ENCODE measurements at places on chromosomes 5 and 9.

GRCh38 chr9:20394969-20395368, 227.3 kb downstream of the MLLT3 start:
- no peak for DNase-seq

GRCh38 chr9:37061768-37062167, 27.7 kb upstream of the PAX5 start:
- DNase-seq = no peak

- no peak for DNase-seq
Observed at GRCh38 chr5:61048534-61048933, 103.5 kb downstream of the NDUFAF2 start.

- DNase-seq = no peak
Observed at GRCh38 chr5:132637241-132637640, 20.7 kb upstream of the IL13 start.

DNA sequence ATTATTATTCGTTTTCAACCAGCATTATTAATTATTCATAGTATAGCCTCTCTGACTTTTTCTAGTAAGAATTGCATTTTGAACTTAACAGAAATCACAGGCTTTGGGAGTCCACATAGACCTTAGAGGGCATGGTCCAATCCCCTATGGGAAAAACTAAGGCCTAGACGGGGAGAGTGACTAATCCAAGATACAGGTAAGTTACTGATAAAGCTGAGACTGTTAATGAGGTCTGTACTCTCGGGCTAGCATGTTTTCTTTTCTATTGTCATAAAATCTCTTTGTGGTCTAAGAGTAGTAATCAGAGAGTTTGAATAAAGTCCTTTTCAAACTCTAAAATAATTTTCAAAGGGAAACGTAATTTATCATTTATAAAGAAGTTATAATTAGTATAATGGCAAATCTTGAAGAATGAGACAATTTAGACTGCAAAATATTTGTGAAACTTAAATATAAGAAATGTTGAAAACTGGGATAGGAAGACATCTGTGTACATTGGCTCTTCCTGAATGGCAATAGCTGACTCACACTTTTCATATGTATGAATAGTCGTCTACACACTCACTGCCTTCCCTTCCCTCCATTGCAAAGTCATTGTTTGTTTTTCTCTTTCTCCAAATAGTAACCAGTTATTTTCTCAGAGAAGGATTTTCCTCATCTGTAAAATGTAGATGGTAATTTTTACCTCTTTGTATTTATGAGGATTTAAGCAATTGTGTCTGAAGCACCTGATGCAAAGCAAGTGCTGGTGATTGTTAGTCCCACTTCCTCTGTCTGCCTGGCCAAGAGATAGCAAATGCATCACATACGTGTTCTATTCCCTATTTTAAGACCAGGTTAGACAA, 207.9 kb upstream of the CD180 start:
- no peak for DNase-seq

DNA sequence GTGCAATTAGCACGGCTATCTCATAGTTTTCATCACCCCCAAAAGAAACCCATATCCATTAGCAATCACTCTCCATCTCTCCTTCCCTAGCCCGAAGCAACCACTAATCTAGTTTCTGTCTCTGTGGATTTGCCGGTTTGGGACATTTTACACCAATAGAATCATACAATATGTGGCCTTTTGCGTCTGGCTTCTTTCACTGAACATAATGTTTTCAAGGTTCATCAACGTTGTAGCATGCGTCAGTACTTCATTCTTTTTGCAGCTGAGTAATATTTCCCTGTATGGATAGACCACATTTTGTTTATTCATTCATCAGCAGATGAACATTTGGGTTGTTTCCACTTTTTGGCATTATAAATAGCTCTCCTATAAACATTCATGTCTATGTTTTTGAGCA, 75.4 kb upstream of the TBC1D2 start:
- DNase-seq = no peak

- DNase-seq = no peak
Observed at GRCh38 chr5:109837231-109837861, 147.6 kb downstream of the MAN2A1 start.

DNA sequence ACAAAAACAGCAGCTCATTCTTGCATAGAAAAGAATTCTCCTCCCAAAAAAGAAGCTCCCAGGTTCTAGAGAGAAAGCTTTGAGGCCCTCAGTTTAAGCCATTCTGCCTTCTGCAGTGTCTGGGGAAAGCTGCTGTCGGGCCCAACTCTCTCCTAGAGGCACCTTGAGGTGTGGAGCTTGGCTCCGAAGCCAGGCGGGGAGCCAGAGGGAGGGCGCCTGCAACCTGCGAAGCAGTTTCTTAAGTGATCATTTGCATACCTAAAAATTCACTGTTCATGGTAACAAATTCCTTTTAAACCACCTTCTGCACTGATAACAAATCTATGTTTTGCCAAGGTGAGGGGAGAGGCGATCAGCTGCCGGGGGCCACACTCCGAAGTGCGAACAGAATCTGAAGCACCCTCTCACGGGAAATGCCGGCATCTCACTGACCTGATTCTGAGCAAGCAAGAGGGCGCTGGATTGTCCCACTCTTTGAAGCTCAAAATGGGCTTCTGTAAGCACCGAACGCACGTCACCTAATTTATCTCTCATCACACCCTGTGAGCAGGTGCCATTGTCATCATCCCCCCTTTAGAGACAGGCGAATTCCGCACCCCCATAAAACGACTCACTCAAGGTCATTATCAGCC, 86.1 kb downstream of the GTF3C4 start:
- no peak for DNase-seq

DNA sequence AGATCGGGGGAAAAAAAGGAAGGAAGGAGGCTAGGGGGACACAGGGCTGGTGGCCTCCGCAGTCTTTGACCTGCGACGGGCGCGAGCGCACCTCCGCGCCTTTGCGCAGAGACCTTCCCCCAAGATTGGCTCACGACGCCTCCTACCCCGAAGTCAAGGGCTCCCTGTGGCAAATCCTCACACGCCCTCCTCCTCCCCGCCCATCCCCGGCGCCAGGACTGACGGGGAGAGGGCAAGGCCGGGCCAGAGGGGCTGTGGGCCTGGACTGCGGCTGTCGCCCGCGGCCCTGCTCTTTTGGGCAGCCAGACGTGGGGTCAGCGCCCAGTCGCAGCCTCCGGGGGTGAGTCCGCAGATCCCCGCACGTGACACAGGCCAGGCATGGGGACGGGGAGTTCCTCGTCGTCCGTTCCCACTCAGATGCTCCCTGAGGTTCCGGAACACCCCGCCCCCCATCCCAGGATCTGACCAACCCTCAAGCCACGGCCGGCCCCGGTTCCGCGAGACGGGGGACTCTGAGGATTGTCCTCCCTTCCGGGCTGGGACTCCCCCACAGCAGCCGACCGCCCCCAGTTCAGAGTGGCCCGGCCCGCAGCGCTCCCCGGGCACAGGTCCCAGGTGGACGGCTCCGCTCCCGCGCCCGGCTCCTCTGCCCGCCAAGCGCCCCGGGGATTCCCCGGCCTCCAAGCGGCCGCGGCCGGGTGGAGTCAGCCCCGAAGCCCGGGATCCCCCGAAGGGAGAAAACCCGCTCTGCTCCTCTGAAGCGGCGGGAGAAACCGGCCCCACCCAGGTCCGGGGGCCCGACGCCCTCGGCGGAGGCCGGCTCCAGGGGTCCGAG, 543 bp upstream of the ANKRD33B start:
- no peak for DNase-seq

DNA sequence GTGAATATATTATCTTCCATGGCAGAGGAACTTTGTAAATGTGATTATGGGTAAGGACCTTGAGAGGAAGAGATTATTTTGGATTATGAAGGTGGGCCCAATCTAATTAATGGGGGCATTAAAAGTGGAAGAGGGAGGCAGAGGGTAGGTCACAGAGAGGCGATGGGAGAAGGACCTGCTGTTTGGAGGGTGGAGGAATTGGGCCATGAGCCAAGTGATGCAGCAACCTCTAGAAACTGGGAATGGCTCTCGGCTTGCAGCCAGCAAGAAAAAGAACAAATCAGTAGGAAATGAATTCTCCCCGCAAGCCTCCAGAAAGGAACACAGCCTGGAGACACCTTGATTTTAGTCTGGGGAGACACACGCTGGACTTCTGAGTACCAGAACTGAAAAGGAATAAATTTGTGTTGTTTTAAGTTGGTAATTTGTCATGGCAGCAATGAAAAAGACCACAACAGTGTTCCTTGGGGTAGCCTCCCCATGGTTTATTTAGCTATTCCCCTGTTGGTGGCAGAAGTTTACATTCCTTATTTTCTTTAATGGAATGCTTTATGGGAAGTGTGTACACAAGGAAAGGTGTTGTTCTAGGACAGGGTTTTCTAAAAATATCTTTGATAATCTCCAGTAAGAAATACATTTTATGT, 103.6 kb downstream of the HSPA4 start:
- no peak for DNase-seq

GRCh38 chr5:156020647-156021046, 306.3 kb upstream of the SGCD start:
- DNase-seq = no peak

- no peak for DNase-seq
Observed at GRCh38 chr5:69084903-69085302, 8.9 kb upstream of the SLC30A5 start.

GRCh38 chr9:108831496-108832178, 24.1 kb downstream of the ACTL7B start:
- DNase-seq = no peak

GRCh38 chr9:112015149-112015548, 118.5 kb downstream of the UGCG start:
- no peak for DNase-seq

DNA sequence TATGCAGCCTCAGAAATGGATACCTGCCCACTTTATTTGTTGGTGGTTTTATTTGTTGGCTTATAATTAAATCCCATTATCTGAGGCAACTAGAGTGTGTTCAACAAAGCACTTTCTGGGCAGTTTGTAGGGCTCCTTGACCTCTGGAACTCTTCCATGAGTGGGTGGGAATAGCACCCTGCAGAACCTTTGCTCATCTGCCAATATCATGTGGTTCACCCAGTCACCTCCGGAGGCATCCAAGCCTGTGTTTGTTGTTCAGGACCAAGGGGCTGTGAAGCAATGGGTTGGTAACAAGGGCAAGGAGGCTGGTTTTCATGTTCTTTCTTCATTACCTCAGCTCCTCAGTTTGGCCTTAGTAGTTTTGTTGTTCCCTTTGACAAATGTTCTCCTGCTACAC, 314.0 kb downstream of the NDUFS4 start:
- no peak for DNase-seq

DNA sequence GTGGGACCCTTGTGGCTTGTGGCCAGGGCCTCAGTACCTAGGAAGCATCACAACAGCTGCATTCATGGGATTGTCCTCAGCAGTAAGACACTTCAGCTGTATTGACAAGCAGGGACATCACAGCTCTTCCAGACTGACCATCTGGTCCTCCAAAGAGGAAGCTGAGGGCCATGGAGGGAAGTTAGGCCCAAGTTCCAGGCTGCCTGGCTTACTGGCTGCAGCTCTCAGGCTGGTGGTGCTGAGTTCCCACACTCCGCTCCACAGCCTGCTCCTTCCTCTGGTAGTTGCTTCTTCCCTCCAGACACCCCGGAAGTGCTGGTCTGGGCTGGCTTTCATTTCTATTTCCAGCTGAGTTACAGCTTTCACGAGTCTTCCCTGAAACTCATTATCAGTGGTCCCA, 5.7 kb upstream of the STING1 start:
- DNase-seq = no peak

DNA sequence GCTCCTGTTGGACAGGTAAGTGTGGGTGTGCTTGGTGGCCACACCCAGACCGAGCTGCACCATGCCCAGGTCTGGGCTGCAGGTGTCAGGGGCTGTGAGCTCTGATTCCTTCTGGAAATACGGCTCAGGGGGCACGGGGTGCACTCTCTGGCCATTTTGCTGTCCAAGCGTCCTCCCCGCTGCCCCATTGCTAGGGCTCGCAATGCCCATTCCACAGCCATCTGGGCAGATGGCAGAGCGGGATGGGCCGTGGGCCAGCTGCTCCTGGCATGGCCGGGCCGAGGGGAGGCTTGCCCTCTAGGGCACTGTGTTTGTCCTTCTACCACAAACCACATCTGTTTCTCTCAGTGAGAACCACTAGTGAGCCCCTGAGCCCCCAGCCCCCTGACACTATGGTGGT, 67.9 kb upstream of the RXRA start:
- no peak for DNase-seq

- DNase-seq = no peak
Observed at GRCh38 chr5:92907938-92908606, 672.9 kb downstream of the NR2F1-AS1 start.

GRCh38 chr9:134522502-134522848, 119.1 kb upstream of the COL5A1 start:
- no peak for DNase-seq
